Eye (tissue), 1 donor: ENCODE measurements at places on chromosomes 4 and X.

GRCh38 chrX:153924149-153924861 lies 1.8 kb downstream of the ARHGAP4 start:
- DNase-seq, result no peak

DNA sequence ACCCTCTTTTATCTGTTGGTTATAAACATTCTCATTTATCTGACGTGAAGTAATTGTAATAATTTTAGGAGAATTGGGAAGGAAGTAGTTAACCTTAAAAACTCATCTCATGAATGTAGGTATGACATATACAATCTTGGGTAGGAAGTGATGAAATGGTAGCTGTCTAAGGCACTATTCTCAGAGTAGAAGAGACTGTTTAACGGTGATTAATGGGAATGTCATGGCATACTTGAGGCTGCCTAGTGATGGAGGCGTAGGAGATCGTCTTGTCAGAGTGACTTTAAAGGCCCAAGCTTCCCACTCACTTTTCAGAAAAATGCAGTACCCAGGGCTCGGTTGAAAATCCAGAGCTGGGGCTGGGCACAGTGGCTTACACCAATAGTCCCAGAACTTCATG lies 19.4 kb upstream of the AGA start:
- no peak for DNase-seq

GRCh38 chr4:60201052-60201673 lies 999.0 kb upstream of the ADGRL3 start:
- DNase-seq, result peak; percentile 90

- DNase-seq, result no peak
Measured at GRCh38 chr4:88524171-88524570, 595 bp upstream of the PYURF start.

DNA sequence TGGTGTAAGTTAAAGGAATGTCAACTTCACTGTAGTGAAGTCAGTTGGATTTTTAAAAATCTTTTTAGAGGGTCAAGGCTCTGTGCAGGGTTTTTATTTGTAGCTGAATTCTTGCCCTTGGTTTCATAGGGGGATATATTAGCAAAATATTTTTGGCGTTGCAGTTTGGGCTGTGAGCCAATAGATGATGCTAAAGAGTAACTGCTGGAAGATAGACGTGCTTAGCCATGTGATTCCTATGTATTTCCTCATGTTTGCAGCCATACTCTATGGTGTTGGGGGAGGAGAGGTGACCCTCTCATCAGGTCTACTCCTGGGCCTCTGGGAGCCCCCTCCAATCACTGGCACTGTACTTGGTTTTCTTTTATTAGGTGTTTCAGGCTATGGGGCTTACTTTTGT lies 246.7 kb upstream of the ARHGAP24 start:
- DNase-seq, result no peak

DNA sequence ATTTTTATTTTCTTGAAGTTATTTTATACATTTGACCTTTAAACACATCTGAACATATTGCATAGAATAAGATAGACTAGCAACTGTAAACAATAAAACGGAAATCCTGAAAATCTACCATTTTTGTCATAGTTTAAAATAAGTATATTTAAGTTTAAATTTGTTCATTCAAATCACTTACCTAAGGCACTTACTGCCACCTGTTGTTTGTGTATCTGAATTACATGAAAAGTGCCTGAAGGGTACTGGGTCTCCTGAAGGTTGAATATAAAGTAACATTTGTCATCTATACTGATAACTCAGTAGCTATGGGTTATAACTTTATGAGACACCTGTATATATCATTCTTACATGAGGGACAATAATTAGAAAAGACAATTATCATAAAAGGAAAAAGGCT lies 38.6 kb downstream of the TRPC5 start:
- no peak for DNase-seq

DNA sequence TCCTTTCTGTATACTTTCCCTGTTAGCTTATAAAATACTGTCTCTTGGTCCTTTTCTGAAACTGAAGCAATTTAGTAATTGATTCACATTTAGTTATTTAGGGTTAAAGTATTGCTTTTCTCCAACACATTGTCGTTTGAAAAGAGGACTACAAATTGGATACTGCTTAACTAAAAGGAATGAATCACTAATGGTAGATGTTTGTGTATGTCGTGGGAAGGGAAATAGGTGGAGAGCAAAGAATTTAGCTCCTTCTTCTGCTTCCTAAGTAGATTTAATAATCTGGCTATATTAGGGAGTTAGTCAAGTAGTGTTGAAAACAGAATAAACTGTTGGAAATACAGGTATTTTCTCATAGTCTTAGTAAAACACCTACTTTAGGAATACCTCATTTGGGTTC lies 27.9 kb downstream of the SLAIN2 start:
- DNase-seq, result no peak

GRCh38 chrX:126300401-126300800 lies 134.3 kb upstream of the DCAF12L2 start:
- DNase-seq, result no peak

DNA sequence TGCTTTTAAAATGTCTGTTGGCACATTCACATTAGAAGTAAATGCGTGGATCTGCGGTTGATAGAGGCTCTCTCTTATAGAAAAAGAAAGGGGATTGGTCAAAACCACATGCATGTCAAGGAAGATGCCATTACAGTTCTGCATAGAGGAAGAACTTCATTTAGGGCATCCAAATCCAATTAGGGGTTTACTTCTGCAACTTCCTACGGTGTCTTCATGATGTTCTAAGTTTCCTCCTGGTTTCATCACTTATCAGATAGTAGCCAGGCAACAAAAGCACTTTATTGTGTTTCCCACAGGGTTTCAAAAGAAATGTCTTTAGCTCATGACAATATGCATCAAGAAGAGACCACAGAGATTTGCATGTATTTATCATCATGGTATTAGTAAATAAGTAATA lies 136.0 kb upstream of the HPGD start:
- no peak for DNase-seq

GRCh38 chr4:24557026-24558025 lies 27.0 kb downstream of the DHX15 start:
- DNase-seq, result no peak

DNA sequence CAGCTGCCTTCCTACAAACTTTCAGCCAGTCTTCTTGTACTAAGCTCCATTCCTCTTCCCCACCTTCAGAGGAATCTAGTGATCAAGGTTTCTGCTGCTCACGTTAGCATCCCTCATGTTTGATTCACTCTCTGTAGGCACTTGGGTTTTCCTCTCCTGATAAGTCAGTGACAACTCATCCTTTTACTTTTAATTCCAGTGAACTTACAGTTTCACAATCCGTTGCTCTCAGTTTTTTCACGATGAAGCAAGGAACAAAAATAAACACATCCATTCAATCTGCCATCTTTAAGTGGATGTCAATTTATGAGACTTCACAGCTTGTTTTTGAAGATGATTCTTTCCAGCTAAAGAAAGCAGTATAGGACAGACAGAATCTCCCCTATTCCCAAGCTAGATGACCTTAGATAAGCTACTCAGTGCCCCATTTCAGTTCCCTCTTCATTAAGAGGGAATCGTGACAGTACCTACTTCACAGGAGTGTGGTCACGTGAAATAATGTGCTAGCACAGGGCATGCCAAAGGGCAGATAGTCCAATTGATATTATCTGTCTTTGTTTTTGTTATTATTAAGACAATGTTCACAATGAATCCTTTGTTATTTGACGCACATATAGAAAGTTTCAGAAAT lies 234.3 kb downstream of the PALLD start:
- no peak for DNase-seq

DNA sequence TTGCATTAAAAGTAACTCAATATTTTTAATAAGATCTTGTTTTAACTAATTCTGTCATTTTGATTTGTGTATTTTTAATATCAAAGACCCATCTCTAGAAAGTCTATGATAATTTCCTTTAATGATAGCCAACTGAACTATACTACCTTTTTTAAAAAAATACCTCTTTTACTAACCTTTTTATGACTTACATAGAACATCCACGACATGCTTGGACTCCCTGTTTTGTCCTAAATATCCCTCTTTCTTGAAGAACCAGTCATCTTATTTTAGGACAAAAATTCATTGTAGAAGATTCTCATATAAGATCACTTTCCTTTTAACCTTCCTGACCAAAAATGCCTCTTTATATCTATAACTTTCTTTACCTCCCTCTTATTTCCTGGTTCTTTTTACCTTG lies 76.8 kb upstream of the GC start:
- no peak for DNase-seq

- no peak for DNase-seq
Measured at GRCh38 chr4:15756361-15756861, 21.7 kb upstream of the CD38 start.

DNA sequence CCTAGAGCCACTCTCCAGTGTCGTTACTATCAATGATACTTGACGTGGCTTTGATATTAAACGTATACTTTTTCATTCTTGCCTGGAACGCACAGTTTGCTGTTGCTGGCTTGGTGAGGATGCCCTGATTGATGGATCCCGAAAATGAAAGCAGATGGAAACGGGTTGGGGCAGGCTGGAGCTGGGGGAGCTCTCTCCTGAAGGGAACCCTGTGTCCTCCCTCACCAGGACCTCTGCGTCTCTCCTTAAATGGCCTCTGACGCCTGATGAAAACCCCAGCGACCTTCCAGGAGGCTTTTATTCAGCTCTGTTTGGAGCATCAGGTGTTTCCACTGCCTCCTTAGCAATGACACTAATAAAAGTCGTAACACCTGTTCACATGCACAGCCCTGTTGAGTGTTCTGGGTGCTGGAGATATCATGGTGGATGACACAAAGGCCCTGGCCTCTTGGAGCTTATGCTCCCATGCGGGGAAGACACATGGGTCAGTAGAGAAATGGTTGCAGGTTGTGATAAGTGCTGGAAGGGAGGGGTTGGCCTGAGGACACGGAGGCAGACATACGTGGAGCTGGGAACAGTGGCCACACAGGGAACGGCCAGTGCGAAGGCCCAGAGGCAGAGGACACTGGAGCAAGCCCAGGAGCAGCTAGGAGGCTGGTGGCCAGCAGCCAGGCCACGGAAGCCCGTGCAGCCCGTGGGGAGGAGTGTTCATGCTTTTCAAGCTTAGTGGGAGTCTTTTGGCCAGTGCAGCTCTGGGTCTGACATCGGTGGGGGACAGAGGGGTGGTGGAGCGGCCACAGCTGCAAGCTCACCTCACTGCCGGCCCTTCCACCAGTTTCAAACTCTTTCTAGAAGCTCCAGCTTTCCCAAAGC lies 7.5 kb downstream of the MSANTD1 start:
- DNase-seq, result no peak

DNA sequence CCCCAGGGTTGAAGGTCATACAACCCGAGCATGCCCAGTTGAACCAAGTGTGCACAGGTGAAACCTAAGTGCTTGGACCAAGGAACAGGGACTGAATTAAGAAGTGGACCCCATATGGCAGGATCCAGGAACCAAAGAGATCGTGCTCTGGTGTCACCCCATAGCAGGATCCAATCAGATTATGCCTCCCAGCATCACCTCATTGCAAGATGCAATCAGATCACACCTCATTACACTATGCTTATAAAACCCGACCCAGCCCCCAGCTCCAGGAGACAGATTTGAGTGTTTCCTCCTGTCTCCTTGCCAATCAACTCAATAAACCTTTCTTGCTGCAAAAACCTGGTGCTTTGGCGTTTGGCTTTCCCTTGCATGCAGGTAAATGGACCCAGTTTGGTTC lies 37.6 kb downstream of the EFHC2 start:
- DNase-seq, result no peak

DNA sequence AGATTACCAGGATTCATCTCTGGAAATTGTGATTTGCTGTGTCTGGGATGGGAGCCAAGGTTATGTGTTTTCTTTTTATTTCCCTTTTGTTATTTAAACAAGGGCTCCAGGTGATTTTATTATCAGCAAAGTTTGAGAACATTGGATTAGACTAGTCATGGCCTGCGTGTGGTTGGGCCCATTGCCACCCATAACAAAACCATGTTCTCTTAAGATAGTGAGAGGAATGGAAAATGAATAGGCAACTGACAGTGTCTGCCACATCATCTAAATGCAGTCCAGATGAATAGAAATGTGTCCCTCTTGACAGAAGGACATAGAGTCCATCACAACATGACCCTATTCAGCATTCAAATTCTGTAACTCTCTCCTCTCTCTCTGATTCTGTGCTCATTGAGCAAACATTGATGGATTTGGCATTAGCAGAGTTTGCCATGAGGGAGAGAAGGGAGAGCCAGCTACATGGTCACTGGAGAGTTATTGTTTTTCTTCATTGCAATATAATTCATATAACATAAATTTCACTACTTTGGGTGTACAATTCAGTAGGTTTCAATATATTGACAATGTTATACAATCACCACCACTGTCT lies 11.7 kb downstream of the XK start:
- no peak for DNase-seq

- DNase-seq, result no peak
Measured at GRCh38 chrX:136209751-136210150, 41.4 kb downstream of the MAP7D3 start.

DNA sequence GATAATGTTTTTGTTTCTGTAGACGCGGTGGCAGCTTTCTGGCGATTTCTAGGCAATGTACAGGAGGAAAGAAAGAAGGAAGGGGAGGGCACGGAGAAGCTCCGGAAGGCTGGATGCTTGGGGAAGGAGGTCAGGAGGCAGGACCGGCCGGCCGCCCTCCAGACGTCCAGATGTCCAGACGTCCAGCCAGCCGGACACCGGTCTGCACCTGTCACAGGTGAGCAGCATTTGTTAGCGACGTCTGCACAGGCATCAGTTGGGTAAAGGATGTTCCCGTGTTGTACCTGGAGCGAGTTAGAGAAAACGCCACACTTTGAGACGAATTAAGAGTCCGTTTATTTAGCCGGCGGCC lies 90.0 kb upstream of the PPP2R3B start:
- no peak for DNase-seq

GRCh38 chrX:129980540-129981199 lies 1.8 kb upstream of the BCORL1 start:
- peak; percentile 57 for DNase-seq

DNA sequence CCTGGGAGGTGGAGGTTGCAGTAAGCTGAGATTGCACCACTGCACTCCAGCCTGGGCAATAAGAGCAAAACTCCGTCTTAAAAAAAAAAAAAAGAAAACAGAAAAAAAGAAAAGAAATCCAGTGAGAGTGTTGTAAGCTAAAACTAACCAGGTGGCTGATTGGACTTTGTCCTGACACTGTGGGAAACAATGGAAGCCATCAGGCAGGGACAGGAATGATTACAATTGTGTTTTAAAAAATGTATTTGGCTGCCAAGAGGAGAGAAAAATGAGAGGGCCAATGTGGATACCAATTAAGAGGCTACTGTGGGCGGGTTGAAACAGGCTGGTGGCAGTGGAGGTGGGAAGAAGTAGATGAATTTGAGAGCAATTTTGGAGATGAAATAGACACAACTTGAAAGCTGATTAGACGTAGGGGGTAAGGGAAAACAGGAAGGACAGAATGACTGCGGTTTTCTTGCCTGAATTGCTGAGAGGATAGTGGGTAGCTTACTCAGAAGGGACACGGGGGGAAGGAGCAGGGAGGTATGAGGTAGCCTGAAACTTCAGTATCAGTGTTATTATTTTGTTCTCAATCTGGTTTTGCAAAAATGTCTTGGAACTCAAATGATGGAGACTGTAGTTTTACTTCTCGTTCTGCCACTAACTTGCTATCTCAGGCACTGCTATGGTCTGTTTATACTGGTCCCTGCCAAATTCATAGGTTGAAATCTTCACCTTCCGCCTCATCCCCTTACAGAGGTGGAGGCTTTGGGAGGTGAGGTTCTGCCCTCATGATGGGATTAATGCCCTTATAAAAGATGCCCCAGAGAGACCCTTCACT lies 45.6 kb upstream of the CHRNA9 start:
- DNase-seq, result no peak

- DNase-seq, result no peak
Measured at GRCh38 chr4:40875507-40876150, 125.9 kb downstream of the NSUN7 start.

GRCh38 chr4:61277785-61278760 lies 77.9 kb downstream of the ADGRL3 start:
- DNase-seq, result no peak

GRCh38 chrX:16589826-16590225 lies 60.1 kb upstream of the S100G start:
- DNase-seq, result no peak
